8988T (cell line): ENCODE measurements at places on chromosomes 6 and 20.

- no peak for DNase-seq
Observed at GRCh38 chr6:4272996-4273395, 137.6 kb upstream of the ECI2 start.

DNA sequence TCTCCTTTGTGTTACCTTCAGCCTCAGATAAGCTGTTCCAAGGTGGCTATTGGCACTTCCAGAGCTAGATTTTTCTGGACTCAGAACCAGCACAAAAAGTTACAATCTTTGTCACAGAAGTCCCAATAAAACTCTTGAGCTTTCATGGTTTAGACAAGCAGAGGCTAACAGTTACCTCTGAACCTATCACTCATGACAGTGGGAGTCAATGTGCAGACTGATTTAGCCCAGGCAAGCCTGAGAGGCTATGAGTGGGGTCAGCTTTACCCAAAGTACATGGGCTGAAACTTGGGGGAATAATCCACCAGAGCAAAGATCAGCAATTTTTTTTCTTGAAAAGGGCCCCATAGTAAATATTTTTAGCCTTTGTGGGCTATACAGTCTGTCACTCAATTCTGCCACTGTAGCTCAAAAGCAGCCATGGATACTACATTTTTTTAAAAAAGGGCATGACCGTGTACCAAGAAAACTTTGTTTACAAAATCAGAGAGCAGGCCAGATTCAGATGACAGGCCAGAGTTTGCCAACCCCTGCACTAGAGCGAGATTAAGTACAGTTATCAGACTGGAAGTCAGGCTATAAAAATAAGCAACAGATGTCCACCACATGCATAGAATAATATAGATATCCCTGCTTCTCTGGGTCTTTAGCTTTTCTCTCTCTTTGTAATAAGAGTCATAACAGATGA, 20.0 kb downstream of the CCN2 start:
- no peak for DNase-seq

GRCh38 chr6:43457643-43458042, 2.3 kb upstream of the DLK2 start:
- no peak for DNase-seq

GRCh38 chr6:42452171-42453030, 675 bp upstream of the TRERF1 start:
- peak; percentile 48 for DNase-seq

DNA sequence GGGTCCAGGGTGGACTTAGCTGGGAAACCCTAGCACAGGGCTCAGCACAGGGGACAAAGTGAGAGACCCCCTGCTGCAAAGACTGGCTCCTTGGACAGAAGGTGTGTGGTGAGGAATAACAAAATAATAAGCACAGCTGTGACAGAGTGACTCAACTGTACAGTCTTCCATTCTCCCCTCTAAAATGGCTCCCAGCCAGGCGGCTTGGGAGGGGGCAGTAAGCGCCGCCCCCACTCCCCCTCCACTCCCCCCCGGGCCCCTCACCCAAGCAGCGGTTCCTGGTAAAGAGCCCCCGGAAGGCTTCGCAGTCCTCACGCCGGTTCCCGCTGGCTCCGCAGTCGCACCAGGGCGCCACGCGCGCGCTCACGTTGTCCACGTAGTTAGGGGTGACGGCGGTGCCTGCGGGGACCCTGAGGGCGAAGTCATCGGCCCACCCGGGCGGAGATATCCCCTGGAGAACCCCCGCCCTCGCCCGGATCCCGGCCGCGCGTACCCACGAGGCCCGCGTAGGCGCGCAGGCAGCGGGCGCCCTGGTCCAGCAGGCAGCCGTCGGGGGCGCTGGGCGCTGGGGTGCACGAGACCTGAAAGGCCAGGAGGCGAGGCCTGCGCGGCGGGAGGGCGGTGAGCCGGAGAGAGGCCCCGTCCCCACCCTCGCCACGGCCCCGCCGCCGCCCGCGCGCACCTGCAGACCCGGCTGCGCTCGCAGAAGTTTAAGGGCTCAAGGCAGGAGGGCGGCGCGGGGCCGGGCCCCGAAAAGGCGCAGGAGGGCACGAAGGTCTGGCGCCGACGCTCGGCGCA, 2.7 kb downstream of the GFRA4 start:
- DNase-seq = no peak

- DNase-seq = no peak
Observed at GRCh38 chr6:4439159-4439558, 303.8 kb upstream of the ECI2 start.

GRCh38 chr6:108210556-108210955, 44.7 kb downstream of the NR2E1 start:
- no peak for DNase-seq

DNA sequence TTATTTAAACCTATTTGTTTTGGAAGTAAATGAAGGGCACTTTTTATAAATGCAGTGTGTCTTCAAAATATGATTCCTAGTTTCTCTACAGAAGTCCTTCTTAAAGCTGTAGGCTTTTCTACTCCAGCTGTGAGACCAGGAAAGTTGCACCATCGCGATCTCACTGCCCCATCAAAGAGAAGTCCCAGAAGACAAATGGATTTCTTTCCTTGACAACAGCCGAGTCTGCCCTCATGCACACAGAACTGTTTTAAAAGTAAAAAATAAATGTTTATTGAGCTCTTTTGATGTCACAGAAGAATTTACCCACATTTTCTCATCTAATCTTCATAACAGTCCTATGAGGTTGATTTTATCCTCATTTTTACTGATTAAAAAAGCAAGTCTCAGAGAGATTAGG, 324.4 kb upstream of the NT5E start:
- no peak for DNase-seq

DNA sequence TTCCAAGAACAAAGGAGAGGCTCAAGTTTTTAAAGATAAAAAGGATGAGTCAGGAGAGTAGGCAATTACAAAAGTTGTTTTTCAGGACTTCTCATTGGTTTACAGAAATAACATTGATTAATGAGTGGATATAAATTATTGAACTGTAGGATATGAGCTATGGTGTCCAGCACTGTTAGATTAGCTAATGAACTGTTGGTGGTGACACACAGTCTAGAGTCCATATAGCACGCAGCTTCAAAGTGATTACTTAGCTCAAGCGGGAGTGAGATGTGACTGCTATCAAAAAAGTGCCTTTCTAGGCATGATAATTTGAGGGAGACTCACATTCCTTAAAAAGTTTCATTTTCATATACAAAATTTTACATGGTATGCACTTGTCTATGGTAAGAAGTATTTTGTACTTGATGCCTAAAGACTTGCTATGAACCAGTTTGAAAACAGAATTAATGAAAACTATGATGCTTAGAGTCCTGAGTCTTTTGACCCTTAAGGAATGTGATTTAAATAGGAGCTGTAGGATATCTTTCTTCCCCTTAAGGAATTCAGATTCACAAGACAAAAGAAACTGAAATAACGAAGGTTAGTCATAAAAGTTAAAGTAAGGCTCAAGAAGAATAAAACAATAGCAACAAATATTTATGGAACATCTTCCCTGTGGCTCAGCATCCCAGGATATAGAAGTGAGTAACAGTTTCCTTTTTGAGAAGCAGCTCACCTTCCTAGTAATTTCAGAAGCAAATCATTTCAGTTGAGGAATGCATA, 22.2 kb upstream of the ADIG start:
- DNase-seq = no peak

DNA sequence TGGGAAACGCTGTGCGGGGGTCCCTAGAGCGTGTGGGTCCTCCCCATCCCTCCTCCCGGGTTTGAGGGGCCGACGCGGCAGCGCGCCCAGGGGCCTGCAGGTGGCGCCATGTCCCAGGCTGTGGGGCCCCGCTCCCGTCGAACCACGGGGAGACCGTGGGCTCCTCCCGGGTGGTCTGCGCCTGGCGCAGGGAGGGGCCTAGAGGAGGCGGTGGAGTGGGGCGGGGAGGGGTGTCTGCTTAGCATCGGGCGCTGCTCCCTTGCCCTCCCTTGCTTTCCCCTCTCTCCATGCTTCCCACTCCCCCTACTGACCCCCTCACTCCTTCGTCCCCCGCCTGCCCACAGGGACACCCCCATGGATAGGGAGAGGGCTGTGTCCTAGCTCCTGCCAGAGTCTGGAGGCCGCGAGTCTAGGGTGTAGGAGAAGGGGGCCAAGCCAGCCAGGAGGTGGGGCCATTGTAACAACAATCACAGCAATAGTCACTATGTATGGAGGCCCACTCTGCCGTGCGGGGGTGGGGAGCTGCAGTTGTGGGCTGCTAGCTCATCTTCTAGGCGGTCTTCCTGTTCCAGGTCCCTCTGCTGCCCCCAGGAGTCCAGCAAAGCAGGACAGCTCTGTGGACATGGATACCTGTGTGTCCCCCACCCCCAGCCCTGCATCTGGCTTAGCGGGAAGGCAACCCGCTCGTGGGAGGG, 51.7 kb downstream of the CHMP4B start:
- DNase-seq = peak; percentile 94

- DNase-seq = no peak
Observed at GRCh38 chr6:32082478-32082877, 26.7 kb downstream of the TNXB start.

DNA sequence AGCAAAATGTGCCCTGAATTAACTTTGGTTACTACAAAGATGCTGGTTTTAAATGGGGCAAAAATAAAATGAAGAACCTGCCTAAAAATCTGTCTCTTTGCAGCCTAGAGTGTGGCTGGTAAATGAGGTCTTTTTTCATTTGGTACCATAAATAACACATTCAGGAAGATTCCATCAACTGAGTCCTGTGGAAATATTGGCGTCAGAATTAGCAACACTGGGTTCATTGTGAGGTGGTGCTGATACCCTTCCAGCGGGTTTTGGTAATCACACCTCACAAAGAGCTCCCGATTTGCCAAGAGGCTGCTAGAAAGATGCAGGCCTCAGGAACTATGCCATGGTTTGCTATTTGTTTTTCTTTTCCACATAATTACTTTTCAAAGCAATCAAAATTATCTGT, 55.3 kb downstream of the FAM50B start:
- DNase-seq = no peak

- no peak for DNase-seq
Observed at GRCh38 chr6:18279422-18279821, 15.1 kb upstream of the DEK start.

DNA sequence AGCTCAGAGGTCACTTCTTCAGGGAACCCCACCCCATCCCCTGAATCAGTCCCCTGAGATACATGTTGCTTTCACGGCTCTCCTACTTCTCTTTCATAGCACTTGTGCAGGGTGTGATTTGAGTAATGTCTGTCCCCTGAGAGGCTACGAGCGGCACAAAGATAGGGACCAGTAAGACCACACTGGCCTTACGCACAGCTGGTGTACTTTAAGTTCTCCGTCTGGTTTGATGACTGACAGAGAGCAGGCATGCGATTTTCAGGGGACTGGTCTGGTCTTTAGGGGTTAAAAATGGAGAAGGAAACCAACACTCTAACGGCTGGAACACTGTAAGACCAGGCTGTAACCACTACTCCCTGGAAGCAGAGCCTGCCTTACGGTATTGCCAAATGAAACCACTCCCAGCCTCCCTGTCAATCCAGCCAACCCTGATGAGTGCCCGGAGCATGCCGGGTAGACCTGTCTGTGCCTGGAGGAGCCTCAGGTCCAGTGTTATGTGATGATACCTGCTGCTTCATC, 47.1 kb downstream of the ELMO2 start:
- DNase-seq = no peak

DNA sequence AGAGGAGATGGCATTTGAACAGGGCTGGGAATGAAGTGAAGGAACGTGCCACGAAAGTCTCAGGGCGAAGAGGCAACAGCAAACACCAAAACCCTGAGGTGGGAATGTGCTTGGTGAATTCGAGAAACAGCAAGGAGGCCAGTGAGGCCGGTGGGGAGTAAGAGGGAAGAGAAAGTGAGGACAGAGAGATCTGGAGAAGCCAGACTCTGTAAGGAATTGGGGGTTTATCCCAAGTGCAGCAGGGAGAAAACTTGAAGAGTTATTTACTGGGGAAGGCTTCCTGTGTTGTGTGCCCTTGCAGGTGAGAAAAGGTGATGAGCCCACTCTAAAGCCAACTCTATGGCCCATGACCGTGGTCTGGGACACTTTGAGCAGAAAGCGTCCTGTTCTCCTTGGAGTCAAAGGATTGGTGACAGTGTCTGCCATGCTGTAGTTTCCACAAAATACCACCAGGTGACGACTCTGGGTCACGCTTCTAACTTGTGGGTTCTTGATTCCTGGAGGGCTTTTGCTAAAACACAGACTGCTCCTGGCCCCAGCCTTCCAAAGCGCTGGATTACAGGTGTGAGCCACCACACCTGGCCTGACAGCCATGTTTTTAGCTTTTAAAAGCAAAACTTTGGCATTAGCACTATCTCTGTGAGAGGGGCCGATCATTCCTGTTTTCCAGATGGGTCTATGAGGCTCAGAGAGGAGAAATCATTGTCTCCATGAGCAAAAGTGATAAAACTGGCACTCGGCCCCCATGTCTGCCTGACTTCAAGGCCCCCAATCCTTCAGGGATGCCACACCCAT, 18.0 kb upstream of the CSNK2A1 start:
- DNase-seq = peak; percentile 48

DNA sequence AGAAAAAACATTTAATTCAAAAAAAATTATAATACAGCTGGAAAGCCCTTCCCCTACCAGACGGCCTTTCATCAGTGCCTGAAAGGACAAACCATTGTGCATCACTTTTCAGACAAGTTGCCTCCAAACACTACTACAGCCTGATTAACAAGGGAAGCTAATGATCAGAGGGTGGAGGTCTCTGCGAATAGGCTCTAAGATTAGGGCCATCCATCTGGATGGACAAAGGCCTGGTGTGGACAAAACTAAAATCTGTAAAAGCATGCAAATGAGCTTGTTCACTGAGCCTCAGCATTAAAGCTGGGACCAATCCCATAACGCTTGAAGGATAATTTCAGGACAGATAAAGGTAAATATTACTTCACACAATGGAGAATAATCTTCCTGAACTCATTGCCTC, 228.7 kb upstream of the PLN start:
- DNase-seq = no peak

- DNase-seq = no peak
Observed at GRCh38 chr20:20248620-20249200, 119.2 kb upstream of the INSM1 start.

DNA sequence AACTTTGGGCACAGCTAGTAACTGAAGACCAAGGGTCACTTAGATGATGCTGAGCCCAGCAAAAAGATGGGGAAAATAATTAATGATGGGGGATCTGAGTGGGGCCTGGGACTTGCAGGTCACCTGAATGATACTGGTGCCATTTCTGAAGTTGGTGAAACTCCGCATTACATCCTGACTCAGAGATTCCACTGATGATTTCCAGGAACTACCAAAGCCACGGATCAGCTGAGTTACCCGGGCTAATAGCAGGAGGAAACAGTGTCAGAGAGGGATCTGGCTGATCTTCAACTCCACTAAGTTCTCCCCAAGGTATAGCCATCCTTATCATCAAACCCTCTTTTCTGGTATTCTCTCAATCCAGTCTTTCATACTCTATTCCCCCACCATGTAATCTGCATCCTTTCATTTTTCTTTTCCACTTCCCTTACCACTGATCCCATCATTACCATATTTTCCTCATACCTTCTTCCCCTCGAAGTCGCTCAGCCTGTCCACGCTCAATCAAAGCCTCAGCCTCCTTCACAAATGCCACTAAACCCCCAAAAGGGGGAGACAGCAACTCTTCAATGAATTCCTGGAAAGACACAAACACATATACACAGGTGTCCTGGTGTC, 20.2 kb downstream of the VPS52 start:
- DNase-seq = no peak

GRCh38 chr20:63831646-63831992, 555 bp upstream of the ZBTB46 start:
- DNase-seq = no peak
